ENCODE measurements at places on chromosomes 2 and 18.

DNA sequence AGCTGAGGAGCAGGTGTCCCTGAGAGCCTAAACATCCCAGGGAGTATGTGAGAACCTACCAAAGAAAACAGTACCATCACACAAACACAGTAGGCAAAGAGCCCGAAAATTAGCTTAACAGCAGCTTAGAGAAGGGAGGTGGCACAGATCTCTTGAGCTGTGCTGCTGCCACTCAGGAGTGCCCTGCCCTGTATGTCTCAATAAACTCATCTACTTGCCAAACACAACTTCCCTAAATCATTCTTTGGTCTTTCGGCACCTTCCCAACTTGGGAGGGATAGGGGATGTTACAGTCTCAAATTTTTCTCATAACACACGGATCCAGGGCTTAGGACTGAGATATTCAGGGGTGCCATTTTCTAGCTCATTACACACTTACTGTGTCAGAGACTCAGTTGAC lies 45.3 kb upstream of the C1D start:
- no peak for DNase-seq

DNA sequence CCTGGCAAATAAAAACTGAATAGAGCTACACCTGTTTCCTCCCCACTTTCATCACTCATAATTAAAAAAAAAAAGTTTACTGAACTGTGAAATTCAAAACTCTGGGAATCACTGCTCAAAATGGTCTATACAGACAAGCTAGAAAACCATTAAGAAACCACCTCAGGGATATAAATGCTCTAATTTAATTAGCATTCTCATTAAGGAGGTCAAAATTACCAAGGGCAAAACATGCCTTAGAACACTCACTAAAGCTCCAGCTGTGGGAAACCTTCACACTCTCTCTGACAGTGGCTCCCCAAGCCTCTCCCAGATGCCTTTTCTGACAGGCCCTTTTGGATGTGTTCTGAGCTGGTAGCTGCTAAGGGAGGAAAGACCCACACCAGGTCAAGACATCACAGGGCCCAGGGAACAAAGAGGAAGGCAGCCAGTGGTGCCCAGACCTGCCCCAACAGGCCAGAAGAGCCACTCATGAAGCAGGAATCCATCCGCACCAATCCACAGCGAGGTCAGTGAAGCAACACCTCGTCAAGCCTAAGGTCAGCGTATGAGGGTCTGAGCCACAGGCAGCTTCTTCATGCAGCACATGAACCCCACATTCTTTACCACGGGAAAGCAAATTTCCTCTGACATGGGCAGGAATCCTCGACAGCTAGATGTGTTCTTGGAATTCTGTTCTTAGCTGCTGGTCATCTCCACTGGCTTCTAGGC lies 35.6 kb downstream of the XDH start:
- no peak for DNase-seq

DNA sequence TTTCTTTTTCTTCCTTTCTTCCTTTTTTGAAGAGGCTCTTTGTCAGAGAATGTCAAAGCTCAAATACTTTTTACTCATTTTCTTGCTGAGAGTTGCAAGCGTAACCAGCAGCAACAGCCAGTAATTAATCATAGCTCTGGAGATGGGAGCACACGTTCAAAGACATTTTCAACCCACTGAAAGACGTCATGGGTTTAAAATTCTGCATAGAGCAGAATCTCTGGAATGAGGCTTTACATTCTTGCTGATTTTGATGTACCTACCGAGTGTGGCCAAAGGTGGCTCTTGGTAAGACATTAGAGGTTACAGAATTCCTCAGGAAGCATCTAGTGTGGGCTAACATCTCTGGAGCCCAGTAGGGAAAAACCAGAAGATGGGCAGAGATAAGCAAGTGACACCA lies 292.5 kb downstream of the MTX2 start:
- DNase-seq, result no peak

DNA sequence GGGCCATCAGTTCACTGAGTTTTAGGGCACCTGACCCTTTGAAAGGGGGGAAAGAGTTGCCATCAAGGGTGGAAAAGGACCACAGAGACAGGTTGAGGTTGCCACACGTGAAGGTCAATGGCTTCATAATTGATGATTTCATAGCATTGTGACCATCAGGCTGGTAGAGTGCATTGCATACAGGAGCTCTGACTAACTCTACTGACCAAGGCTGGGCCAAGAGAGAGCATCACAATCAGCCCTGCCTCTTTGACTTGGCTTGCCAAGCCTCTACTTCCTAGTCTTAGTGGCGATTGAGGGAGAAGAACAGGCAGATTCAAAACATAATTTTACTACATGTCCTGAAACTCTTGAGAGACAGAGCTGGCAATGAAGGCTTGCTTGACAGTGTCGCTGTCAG lies 5.8 kb upstream of the TNP1 start:
- DNase-seq, result no peak

DNA sequence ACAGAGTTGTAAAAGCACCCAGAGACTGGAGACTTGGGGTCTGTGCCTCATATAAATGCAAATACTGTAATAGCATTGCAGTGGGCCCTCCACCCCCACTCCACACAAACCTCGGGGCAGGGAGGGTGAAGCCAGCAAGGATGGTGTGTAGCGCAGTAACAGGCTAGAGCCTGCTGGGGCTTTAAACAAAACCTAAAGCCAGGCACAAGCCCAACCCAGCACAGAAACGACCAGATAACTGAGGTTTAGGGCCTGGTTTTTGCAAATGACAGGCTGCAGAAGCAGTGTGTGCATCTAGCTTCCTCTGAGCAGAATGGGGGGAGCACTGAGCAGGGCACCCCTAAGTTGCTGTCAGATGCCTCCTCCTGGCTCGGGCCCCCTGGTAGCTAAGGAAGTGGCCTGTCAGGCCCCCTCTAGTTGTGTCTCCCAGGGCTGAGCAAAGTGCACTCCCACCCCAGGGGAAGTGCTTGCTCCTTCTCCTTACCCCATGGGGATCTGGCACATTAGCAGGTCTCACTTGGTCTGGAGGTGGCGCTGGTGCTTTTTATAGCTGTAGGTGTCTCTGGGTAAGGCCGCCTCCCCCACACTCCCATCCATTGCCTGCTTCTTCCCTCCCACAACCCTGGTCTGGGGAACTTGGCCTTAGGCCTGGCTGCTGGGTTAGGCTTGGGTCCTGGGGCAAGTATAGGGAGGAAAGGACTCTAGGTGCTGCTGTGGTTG lies 135.1 kb downstream of the CELF4 start:
- no peak for DNase-seq

GRCh38 chr18:8402237-8402636 lies 207.0 kb upstream of the RAB12 start:
- DNase-seq, result no peak

GRCh38 chr18:36465970-36466369 lies 168.5 kb downstream of the FHOD3 start:
- no peak for DNase-seq

DNA sequence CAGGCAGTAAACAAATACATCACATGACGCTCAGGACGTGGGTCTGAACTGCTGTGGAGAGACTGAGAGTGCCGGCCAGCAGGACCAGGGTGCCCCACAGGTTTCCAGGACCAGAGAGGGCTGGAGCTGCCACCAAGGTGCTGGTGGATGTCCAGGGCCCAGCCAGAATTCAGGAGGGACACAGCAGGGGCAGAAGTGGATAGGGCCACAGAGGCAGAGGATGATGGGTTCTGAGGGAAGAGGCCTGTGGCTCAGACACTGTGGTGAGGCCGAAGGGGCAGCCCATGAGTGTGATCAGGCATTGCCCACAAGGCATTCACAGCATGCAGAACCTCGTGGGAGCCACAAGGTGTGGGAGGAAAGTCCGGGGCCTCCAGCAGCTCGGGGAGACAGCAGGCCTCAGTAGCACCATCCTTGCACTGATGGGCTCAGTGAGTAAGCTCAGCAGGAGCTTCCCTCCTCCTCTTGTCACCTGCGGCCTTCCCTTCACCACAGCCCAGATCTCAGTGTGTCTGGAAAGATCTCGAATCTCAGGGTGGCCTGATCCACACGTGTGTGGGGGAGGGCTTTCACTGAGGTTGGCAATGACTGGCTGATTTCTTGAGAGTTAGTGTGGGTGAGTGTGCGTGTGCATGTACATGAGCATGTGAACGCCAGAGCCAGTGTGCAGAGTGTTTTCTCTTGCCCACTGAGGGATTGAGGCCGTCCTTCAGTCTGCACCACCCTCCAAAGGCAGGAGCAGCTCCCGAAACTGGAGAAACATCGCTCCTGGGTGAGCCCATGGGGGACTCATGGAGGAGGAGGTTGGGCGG lies 181.8 kb upstream of the RAB6C start:
- DNase-seq, result no peak

DNA sequence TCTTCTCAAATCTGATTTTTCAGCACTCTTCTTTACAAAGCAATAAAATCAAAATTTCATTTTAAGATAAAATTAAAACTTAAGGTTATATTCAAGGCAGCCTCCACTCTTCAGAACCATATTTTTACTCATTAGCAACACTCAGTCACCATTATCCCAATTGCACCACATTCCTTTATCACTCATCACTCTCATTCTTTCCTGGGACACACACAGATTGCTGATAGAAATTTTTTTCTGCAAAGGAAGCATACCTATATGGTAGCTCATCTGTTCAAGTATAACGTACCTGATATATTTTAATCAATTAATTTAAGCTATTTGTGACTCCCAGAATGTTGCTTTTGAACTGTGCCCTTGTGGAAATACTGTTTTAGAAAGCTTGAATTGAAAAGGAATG lies 1559.3 kb upstream of the ZEB2 start:
- no peak for DNase-seq

DNA sequence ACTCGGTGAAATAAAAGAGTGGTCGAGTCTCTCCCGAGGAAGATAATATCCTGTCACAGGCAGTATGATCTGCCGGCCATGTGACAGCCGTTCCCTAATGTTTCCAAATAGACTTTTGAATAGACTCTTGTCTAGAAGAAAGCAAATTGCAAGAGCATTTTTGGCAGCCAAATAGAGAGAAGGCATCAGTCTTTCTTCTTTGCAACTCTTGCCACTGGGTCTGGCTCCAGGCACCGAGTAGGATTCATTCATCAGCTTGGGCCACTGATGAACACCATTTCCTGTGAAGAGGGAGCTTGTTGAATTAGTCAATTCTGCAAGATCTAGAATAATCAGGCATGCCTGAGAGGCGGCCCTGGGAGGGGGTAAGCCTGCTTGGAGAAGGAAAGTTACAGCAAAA lies 165.6 kb downstream of the KLHL29 start:
- no peak for DNase-seq

Measured in SW 1271 (cell line).